ENCODE measurements at places on chromosomes 11 and 22. TPM values are rescaled to one million over a fixed set of nuclear protein-coding genes. Genes with fewer than 3 reads are reported as not detected.
A peak's percentile ranks its signal among the peaks of the same experiment; 100 is the strongest.

GRCh38 chr11:81070948-81071347 is 1630.1 kb upstream of the TENM4 start:
- no peaks in the 10 kb centered on the region for H3K27me3 ChIP-seq
- no peak overlapping the region for H3K4me3 ChIP-seq
- no peak overlapping the region for H3K27ac ChIP-seq
- no peaks in the 10 kb centered on the region for H3K4me1 ChIP-seq
- DNase-seq: no peak

DNA sequence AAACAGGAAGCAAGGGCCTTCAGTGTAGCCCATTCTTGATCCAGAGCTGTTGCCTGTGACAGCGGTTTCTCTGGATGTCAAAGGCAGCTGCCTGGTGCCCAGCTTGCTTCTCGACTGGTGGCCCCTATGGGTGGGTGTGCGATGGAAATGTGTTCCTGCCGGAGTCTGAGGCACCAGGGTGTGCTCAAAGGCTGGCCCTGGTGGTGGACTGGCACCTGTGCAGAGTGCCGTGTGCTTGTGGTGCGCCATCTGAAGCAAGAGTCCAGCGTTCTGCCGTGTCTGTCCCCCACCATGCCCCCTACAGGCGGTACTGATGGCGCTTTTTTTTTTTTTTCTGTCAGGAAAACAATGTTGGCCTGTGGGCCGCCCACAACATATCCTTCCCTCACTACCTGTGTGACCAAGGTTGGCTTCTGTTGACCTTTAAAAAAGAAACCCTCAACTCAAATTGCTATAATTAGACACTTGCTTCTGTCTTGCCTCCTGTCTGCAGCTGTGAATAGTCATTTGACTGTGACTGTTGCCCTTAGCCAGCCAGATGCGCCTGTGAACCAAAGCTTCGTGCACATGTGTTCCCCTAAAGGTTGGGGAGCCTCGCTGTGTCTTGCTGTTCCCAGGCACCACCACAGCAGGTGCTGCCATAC is 4.7 kb upstream of the RANBP1 start:
- no peak overlapping the region for H3K27ac ChIP-seq
- H3K4me1 ChIP-seq: peaks cover 6% of the 10 kb centered on the region
- H3K27me3 ChIP-seq: no peaks in the 10 kb centered on the region
- H3K36me3 ChIP-seq: peaks cover 82% of the 10 kb centered on the region
- peak; percentile 94 for DNase-seq
- no peak overlapping the region for H3K4me3 ChIP-seq

DNA sequence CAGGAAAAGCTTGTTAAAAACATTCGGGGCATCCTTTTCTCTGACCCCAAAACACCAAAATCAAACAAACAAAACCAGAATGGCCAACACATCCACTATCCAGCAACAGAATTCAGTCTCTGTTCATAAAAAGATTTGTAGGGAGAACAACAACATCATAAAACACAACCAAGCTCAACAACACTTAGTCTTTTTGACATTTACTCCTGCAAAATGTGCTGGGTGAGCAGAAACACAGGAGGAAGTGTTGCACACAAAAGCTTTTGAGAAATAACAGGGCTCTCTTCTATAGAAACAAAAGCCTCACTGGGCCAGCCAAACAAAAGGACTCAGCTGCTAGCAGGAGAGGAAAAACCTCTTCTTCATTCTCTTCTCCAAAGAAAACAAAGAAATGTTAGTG is 736.0 kb upstream of the CCDC90B start:
- H3K36me3 ChIP-seq: no peaks in the 10 kb centered on the region
- no peak overlapping the region for H3K4me3 ChIP-seq
- no peak overlapping the region for H3K27ac ChIP-seq
- DNase-seq: no peak

DNA sequence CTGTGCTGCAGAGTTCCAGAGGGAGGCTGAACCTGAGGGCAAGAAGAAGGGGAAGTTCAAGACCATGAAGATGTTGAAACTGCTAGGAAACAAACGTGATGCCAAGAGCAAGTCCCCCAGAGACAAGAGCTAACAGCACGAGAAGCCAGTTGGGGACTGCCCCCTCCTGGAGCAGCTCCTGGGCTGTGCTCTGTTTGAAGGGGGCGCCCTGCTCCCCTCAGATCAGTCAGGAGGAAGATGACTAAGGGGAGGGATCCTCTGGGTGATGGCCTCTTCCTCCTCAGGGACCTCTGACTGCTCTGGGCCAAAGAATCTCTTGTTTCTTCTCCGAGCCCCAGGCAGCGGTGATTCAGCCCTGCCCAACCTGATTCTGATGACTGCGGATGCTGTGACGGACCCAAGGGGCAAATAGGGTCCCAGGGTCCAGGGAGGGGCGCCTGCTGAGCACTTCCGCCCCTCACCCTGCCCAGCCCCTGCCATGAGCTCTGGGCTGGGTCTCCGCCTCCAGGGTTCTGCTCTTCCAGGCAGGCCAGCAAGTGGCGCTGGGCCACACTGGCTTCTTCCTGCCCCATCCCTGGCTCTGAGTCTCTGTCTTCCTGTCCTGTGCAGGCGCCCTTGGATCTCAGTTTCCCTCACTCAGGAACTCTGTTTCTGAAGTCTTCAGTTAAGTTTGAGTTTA is 12.6 kb downstream of the C22orf23 start:
- peak; percentile 94 for DNase-seq
- H3K4me1 ChIP-seq: peaks cover 12% of the 10 kb centered on the region
- H3K36me3 ChIP-seq: peaks cover 45% of the 10 kb centered on the region
- peak overlapping the region; percentile 54 for H3K27ac ChIP-seq

DNA sequence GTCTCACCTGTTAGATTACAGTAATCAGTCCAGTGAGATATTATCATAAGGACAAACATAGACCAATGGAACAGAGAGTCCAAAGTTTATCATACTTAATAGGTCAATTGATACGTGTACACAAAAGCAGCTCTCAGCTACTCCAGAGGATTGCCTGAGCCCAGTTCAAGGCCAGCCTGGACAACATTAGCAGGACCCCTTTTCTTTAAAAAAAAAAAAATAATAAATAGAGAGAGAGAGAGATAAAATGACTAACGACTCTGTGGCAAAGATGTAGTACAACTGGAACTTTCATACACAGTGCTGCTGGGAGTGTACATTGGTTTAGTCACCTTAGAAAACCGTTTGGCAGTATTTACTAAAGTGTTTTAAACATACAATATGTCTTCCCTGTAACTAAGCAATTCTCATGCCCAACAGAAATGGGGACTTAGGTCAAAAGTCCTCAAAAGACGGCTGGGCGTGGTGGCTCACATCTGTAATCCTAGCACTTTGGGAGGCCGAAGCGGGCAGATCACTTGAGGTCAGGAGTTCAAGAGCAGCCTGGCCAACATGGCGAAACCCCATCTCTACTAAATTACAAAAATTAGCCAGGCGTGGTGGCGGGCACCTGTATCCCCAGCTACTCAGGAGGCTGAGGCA is 10.6 kb downstream of the SNX32 start:
- DNase-seq: no peak
- H3K4me1 ChIP-seq: no peaks in the 10 kb centered on the region
- no peak overlapping the region for H3K4me3 ChIP-seq
- no peak overlapping the region for H3K27ac ChIP-seq

DNA sequence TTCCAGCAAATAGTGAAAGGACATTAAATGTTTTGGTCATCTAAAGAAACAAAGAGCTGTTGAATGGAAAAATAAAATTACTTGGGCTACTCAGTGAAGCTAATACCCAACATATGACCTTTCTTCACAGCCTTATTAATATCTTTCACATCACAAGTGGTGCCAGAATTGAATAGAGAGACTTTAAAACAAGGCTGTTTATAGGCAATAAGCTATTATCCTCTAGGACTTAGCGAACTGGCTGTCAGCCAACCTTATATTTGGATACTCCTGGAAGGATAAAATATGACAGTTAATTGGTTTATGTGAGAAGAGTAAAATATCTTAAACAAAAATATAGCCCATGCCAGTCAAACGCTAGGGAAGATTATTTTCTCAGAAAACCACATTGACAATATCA is 225.5 kb upstream of the BLID start:
- H3K36me3 ChIP-seq: no peaks in the 10 kb centered on the region
- no peak overlapping the region for H3K4me3 ChIP-seq
- H3K27me3 ChIP-seq: peaks cover 12% of the 10 kb centered on the region
- no peak overlapping the region for H3K27ac ChIP-seq
- H3K4me1 ChIP-seq: peaks cover 5% of the 10 kb centered on the region

DNA sequence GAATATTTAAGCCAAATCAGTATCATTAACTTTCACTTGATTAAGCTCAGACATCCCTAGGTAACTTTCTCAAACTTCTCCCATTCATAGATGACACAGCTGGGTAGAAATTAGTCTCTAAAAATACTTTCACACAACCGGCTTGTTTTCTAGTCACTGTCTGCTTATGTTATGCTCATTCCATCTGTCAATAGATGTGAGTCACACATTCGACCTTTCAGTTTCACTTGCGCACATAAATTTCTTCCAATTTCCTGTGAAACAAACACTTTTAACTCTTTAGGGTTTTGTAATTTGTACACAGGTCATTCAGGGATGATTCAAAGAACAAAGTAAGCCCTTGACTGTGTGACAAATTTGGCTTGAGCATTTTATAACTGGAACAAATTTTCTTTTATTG is 723.0 kb downstream of the KCNA4 start:
- H3K4me1 ChIP-seq: peaks cover 5% of the 10 kb centered on the region
- H3K27me3 ChIP-seq: no peaks in the 10 kb centered on the region
- no peak overlapping the region for H3K4me3 ChIP-seq
- peak overlapping the region; percentile 59 for H3K27ac ChIP-seq

DNA sequence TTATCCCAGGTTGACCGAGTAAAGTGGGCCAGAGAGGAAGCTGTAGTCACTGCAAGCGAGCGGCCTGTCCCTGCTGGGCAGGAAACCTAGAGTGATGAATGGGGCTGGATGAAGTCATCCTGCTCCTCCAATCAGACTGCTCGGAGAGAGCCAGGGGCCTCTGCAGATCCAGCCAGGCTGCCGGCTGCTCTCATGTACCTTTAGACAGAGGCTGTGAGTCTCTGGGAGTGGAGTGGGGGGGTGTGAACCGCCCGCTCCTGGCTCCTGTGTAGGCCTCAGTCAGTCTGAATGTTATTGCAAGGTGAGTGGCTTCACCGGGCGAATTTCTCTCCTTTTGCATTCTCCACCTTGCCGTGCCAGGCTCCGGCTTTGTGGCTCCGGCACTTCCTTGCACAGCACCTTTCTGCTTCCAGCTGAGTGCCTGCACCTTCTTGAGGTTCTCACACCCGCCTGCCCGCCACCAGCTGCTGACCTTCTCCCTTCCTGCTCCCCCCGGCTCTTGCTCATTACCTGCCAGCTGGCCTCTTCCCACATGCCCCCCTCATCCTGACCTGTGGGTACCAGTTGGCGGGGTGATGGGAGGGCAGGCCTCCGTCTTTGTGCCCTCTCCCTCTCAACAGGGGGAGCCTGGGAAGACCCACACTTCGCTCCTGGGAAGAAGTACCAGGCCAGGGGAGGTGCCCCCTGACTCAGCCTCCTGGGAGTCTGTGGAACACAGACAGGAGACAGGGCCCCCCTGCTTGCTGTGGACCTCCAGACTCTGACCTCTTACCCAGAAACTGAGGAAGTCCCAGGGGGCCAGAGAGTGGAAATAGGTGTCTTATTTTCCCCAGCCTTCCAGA is 79.9 kb downstream of the GRAMD1B start:
- no peak overlapping the region for H3K27ac ChIP-seq
- H3K4me3 ChIP-seq: no peak overlapping the region
- DNase-seq: peak; percentile 92
- no peaks in the 10 kb centered on the region for H3K27me3 ChIP-seq

GRCh38 chr22:50720301-50721256 is 17.4 kb upstream of the ACR start:
- H3K4me3 ChIP-seq: no peak overlapping the region
- DNase-seq: no peak
- no peak overlapping the region for H3K27ac ChIP-seq
- H3K27me3 ChIP-seq: peaks cover 18% of the 10 kb centered on the region

DNA sequence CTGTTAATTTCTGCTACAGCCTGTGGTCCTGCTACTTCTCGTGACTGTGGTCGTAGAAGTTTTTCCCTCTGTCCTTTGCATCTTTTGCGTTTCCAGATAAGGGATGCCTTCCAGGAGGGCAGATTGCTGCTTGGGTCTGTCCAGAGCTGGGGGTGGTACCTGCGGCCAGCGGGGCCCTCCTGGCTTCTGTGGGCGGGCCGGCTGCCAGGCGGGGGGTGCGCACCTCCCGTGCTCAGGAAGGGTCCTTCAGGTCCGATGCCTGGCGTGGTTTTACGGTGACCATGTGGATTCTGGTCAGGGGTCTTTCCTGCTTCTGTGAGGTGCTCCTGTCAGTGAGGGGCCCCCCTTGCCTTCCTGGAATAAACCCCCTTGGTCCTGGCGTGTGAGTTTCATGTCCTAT is 84.8 kb downstream of the KCNQ1 start:
- H3K27me3 ChIP-seq: peaks cover 15% of the 10 kb centered on the region
- no peak overlapping the region for H3K27ac ChIP-seq
- no peaks in the 10 kb centered on the region for H3K36me3 ChIP-seq
- H3K4me1 ChIP-seq: peaks cover 13% of the 10 kb centered on the region

- no peak overlapping the region for H3K4me3 ChIP-seq
- peaks cover 19% of the 10 kb centered on the region for H3K27me3 ChIP-seq
- no peaks in the 10 kb centered on the region for H3K4me1 ChIP-seq
- no peaks in the 10 kb centered on the region for H3K36me3 ChIP-seq
- DNase-seq: no peak
- no peak overlapping the region for H3K27ac ChIP-seq
These were observed 100.9 kb upstream of the USP47 start for GRCh38 chr11:11740836-11741235.

DNA sequence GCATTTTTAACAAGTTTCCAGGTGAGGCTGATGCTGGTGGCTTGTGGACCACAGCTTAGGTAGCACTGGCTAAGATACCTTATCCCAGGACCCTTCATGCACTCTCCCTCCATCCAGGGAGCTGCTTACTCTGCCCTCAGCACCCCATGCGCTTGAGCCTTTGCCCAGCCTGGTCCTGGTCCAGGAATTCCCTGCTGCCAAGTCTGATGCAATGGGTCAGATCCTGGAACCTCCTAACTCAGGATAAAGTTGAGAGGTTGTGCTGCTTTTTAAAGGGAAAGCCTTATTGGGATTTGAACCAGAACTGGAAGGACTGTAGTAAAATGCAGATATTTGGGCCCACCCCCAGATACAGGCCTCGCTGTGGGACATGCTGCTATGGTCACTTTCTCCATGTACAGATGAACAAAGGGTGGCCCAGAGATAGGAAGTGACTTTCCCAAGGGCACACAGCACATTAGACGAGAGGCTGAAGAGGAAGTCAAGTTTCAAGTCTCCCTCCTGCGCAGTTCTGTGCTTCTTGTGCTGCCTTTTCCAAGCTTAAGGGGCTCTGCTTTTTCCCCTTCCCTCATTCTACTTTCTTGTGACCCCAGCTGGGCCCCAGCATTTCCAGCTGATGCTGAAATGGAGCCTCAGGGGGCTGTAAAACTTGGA is 824 bp upstream of the LGALS12 start:
- H3K4me1 ChIP-seq: no peaks in the 10 kb centered on the region
- H3K4me3 ChIP-seq: no peak overlapping the region
- H3K27me3 ChIP-seq: peaks cover 6% of the 10 kb centered on the region
- H3K27ac ChIP-seq: no peak overlapping the region
- H3K36me3 ChIP-seq: no peaks in the 10 kb centered on the region

The PHLDA2 gene
- total RNA-seq: 3.8 TPM

The PCSK7 gene
- total RNA-seq: 44.5 TPM

The CUL5 gene
- 45.2 TPM for total RNA-seq

The SLC5A12 gene
- total RNA-seq: 0.88 TPM

The RRAS2 gene
- total RNA-seq: 101 TPM

The CELF1 gene
- 148 TPM for total RNA-seq

The VWCE gene
- total RNA-seq: 6.2 TPM

The LRRC74B gene
- under 0.01 TPM for total RNA-seq

The CHST1 gene
- total RNA-seq: 1.5 TPM

The PLEKHA7 gene
- 1.1 TPM for total RNA-seq

The TRPC6 gene
- under 0.01 TPM for total RNA-seq

The TCN2 gene
- 18.8 TPM for total RNA-seq

The CHRM1 gene
- not detected for total RNA-seq

The TCN1 gene
- total RNA-seq: not detected

Measured in osteoblast (primary cell).